H4 (cell line): ENCODE measurements at places on chromosomes 2 and 18. TPM values are rescaled to one million over a fixed set of nuclear protein-coding genes. Genes with fewer than 3 reads are reported as not detected.

The ENOSF1 gene
- 7.6 and 9.0 TPM in 2 replicates for total RNA-seq

DNA sequence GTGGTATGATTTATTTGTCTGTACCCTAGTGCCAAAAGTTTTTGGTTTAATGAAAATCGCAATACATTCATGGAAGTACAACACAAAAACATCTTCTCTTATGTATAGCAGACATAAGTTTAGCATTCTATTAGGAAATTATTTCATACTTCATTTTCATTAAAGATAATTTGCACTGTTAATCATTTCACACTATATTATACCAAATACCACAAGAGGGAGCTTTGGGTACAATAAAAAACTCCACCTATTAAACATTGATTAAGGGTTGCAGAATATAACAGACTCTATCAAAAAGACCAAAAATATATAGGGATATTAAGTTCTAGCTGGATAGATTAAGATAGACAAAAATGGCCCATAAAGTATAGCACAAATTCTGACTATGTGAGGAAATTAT is 79.0 kb downstream of the SLC66A3 start:
- DNase-seq = no peak

GRCh38 chr2:166591226-166591625 is 97.2 kb upstream of the SCN7A start:
- no peak for DNase-seq

The SF3B6 gene
- 178 and 188 TPM in 2 replicates for total RNA-seq

The STPG4 gene
- total RNA-seq = not detected in 2 replicates

- DNase-seq = no peak
Observed at GRCh38 chr2:200092235-200092634, 136.9 kb downstream of the MAIP1 start.

DNA sequence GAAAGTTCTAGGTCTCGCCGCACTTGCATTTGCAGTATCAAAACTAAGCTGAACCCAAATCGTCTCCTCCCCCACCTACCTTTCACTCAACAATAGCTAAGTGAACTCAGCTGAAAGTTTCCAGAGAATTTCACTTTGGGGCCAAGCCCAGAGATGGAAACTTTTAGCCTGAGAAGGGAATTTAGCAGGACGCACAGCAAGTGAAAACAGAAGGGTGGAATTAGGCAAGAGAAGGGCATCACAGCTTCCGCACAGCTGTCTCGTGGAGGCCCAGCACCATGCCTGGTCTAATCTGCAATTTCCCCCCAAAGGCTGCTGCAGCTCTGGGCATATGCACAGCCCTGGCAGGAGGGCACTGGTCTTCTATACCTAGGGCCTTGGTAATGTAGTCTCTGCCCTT is 262.0 kb downstream of the TNS1 start:
- DNase-seq = no peak

DNA sequence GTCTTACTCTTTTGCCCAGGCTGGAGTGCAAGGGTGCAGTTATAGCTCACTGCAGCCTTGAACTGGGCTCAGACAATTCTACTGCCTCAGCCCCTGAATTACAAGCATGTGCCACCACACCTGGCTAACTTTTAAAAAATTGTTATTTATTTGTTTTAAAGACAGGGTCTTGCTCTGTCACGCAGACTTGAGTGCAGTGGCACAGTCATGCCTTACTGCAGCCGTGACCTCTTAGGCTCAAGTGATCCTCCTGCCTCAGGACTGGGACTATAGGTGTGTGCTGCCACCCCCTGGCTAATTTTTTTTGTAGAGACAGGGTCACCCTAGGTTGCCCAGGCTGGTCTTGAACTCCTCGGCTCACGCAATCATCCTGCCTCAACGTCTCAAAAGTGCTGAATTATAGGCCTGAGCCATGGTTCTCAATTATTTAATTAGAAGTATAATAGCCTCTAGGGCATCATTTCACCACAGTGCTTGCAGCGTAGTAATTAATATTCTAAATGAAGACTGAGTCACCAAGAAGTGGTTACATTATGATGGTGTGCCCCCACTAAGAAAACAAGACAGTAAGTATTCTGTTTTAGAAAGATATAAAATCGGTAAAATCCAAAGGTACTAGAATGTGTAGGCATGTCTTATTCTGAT is 69.6 kb downstream of the EML4 start:
- peak; percentile 32 for DNase-seq

GRCh38 chr18:21897811-21898210 is 157.2 kb downstream of the MIB1 start:
- peak; percentile 34 for DNase-seq

The NTSR2 gene
- not detected in 2 replicates for total RNA-seq

- DNase-seq = no peak
Observed at GRCh38 chr2:2804528-2804927, 473.5 kb upstream of the MYT1L start.

DNA sequence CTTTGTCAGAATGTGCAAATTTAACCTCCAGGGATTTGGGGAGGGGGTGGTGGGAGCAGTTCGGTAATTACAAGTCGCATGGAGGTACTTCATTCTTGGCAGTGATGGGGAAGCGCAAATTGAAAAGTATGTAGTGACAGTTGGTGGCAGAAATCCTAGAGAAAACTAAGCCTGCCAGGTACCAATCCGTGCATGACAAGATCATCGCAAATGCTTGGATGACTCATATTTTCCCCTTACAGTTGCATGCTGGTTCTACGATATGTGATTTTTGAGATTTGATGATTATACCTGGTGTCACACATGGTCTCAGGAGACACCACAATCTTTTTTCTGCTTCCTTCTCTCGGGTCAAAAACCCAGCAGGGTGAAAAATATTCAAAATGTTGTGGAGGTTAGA is 479.7 kb upstream of the ID2 start:
- DNase-seq = no peak

DNA sequence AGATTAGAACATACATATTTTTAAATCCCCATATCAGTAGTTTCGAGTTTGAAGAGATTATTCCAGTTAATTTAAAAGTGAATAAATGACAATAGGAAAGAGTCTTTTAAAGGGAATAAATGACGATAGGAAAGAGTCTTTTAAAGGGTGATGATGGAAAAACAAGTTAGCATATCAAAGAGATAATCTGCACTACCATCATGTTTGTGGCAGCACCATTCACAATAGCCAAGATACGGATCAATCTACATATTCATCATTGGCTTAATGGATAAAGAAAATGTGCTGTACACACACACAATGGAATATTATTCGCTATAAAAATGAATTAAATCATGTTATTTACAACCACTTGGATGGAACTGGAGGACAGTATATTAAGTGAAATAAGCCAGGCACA is 15.0 kb downstream of the ATG16L1 start:
- DNase-seq = no peak

The DSG2 gene
- total RNA-seq = 26.4 TPM in 2 replicates

DNA sequence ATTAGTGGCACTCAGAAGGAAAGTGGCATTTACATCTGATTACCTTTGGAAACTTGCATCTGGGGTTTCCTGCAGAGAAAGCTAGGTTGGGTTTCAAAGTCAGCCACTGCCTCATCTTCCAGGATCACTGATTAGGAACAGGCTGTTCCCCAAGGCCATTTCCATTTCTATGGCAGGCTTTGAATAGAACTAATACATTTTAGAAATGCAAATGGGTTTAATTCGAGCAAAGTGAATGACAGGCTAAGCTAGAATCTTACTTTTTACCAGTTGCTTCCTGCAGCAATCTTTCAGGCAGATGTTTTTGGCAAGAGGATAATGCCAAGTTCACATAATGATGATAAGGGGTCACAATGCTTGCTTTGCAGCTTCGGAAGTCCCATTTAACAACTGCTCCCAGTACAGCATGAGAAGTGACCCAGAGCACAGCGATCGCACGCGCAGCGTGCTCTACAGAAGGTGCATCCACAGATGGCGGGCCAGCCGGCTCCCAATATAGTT is 336.7 kb downstream of the LPIN1 start:
- no peak for DNase-seq

The ATG9A gene
- 46.4 and 73.6 TPM in 2 replicates for total RNA-seq

- no peak for DNase-seq
Observed at GRCh38 chr2:108074946-108075345, 88.6 kb downstream of the SLC5A7 start.

- DNase-seq = no peak
Observed at GRCh38 chr2:223075301-223076270, 23.6 kb downstream of the KCNE4 start.

The CCDC150 gene
- total RNA-seq = 1.4 and 2.3 TPM in 2 replicates

The RIT2 gene
- total RNA-seq = 2.1 and 5.1 TPM in 2 replicates

DNA sequence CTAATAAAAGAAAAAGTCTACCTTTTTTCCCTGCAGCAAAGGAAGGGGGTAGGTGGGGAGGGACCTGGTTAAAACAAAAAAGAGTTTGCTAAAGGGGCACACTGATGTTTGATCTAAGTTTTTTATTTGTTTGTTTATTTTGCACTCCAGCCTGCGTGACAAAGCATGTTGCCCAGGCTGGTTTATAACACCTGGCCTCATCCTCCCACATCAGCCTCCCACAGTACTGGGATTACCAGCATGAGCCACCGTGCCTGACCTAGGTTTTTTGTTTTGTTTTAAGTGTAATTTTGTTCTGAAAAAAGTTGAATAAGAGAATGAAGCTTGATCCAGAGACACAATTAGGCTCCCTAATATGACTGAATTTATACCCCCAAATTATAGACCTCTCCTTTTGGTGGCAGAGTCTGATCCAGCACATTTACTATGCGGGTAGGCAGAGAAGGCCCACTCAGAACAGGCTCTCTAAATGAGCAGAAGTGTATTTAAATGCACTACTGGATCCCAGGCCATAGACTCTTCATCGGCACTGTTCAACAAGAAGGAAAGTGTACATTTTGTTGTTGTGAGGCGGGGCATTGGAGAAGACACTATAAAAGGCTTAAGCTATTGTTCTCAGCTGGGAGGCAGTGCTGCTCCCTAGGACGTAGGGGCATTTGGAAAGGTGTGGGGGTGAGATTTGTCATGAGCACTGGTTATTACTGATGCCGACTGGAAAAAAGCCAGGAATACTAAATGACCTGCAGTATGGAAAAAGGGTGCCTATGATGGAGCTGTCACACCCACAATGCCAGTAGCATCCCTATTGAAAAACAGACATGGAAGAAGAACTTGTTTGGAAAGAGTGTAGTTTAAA is 32.4 kb downstream of the MRPS9 start:
- DNase-seq = no peak

GRCh38 chr2:176704282-176704858 is 435.1 kb downstream of the MTX2 start:
- no peak for DNase-seq

DNA sequence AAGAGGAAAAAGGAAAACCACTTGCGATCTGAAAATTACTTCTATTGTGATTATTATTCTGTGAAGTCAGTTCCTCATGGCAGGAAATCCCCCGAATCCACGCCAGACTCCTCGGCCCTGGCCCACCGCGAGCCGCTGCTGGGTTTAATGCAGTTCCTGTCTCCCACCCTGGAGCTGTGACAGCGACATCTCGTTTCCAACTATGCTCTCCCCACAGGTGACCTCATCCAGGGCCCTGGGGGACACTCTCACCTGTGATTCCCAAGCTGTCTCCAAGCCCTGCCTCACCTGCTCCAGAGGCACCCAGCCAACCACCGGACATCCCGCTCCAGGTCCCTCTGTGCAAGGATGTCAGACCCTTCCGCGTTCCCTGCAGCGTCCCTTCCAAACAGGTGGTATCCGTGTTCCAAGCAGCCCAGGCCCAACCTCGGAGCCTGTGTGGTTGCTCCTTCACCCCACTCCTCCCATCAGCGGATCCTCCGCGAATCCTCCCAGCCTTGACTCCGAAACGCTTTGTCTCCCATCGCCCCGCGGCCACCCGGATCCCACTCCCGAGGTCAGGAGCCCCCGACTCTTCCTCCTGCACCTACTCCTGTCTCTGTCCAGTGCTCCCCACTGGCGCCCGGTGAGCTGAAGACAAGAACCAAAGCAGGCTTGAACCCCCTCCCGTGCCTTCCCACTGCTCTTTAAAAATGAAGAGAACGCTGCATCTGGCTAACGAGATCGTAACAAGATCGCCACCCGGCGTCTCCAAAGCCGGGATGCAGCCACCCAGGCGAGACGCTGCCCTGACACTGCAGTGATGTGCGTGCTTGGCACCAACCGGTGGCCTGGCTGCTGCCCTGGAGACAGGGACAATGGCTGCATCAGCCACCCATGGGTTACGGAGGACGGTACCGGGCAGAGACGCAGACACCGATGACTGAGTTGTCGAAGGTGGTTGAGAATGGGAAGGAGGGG is 96.5 kb downstream of the NDUFA10 start:
- no peak for DNase-seq

DNA sequence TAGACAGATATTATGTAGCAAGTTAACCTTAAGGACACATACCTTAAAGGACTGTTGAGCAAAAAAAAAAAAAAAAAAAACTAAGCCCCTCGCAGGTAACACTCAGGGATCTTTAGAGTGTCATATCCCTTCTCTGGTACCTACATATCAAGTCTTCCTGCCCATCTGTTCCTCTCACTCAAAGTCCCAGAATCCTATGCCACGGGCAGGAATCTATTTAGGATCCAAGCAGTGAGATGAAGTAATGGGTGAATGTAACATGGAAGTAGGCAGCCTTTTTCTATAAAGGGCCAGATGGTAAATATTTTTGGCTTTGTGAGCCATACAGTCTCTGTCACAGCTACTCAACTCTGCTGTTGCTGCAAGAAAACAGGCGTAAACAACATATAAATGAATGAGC is 496.7 kb downstream of the STK39 start:
- DNase-seq = no peak

The SGPP2 gene
- total RNA-seq = not detected in 2 replicates

GRCh38 chr2:144508172-144508851 is 11.6 kb downstream of the ZEB2 start:
- no peak for DNase-seq

The METAP1D gene
- total RNA-seq = 30.7 and 36.0 TPM in 2 replicates

The MATN3 gene
- 0.14 and 0.46 TPM in 2 replicates for total RNA-seq

The IGFBP5 gene
- total RNA-seq = 366 and 374 TPM in 2 replicates

GRCh38 chr2:144607099-144607498 is 87.2 kb upstream of the ZEB2 start:
- no peak for DNase-seq

DNA sequence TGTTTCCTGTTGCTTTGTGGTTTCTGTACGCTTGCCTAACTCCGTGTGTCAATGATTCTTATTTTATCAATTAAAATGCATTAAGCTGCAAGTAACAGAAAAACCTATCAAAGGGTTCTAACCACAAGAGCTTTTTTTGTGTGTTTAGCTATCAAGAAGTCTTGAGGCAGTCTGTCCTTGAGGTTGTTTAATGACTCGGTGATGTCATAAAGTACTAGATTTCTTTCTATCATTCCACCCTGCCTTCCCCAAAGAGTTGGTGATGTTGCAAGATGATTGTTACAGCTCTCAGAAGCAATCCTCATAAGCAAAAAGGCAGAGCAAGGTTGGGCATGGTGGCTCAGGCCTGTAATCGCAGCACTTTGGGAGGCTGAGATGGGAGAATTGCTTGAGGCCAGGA is 51.9 kb upstream of the SPTBN1 start:
- DNase-seq = peak; percentile 34

The CCDC85A gene
- 0.14 TPM in 1 of 2 replicates, not detected in the other for total RNA-seq

The UGT1A3 gene
- total RNA-seq = not detected in 2 replicates

The IL36G gene
- total RNA-seq = not detected in 2 replicates
